ENCODE measurements at places on chromosomes 3 and 15.

- no peak for DNase-seq
Measured at GRCh38 chr15:61318301-61318700, 89.2 kb upstream of the RORA start.

- no peak for DNase-seq
Measured at GRCh38 chr15:66215811-66216210, 37.7 kb downstream of the MEGF11 start.

DNA sequence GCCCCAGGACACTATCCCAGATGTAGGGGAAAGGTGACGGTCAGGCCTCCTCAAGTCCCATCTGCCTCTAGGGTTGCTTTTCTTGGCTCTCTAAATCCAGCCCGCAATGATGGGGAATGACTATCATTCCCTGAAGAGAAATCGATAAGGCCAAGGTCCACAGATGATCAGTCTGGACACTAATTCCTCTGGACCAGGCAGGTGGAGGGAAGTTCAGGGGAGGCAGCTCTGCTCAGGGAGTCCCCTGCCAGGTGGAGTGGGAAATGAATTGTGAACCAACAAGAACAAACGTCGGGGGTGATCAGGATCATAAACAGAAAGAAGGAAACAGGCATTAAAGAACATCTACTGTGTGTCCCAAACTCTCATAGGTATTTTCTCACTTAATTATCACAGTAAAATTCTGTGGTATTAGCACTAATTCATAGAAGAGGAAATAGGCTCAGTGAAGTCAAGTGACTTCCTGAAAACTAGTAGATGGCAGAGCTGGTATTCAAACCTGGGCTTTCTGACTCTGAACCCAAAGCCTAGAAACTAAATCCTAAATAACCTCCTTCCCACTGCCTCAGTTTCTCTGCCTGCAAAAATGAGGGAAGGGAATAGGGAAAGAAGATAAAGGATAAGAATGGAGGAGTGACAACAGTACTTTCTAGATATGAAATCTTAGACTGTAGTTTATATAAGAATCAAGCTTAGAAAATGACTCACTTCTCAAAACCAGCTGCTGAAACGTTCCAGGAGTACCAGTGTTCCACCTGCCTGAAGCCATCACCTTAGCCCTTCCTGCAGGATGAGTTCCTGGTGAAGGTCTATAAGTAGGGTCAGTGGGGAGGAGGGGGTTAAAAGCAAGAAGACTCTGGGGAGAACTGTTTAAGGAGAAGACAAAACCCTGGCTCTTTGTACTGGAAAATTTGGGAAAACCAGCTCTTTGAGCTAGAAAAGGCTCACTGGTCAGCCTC, 7.5 kb downstream of the BMF start:
- no peak for DNase-seq

GRCh38 chr15:83747050-83747717, 93.3 kb downstream of the ADAMTSL3 start:
- no peak for DNase-seq

DNA sequence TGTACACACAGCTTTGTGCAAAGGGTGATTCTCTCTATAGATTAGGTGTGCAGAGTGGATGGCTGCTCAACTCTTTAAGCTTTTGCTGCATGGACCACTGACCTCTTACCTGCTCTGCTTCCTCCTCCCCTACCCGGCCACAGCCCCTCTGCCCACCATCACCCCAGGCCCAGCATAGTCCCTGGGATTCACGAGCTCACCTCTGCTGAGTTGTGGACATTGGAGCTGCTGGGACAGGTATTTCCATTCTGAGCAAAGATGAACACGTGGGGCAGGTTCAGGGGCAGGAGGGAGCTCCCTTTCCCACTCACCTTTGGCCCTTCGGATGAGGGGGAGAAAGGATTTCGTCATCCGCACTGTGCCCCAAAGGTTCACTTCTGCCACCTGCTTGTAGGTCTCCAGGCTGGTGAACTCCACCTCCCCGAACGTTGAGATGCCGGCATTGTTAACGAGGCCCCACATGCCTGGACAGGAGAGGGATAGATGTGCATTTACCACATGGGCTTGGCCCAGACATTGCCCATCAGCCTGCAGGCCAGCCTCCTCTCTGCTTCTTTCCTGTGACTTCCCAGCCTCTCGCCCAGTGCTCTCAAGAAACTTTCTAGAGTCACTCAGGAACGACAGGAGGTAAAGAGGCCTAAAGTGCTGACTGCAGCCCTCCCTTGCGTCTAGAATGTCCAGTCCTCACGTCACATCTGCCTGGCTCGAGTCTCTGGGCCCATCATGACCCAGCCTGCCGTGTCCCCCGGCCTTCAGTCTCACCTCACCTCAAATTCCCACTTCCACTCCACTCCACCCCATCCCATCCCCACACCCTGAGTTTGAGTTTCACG, 41.6 kb downstream of the BDH1 start:
- no peak for DNase-seq

GRCh38 chr3:104040896-104041295, 1325.8 kb upstream of the ALCAM start:
- DNase-seq = no peak

GRCh38 chr15:81947548-81947947, 98.3 kb downstream of the MEX3B start:
- DNase-seq = no peak

DNA sequence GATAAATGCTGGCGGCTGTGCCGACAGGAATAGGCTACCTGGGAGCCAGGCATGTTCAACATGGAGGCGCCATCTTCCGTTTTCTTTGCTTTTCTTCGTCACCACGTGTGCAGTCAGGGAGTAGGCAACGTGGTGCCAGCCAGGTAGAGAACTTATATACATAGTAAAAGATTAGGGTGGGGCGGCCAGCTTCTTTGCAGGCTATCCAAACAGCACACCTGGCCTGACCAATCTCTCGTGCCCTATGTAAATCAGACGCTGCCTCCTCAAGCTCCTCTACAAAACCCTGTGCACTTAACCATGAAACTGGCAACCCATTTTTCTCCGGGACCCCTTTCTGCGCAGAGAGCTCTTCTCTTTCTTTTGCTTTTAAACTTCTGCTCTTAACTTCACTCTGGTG, 28.6 kb upstream of the OR5K4 start:
- no peak for DNase-seq

DNA sequence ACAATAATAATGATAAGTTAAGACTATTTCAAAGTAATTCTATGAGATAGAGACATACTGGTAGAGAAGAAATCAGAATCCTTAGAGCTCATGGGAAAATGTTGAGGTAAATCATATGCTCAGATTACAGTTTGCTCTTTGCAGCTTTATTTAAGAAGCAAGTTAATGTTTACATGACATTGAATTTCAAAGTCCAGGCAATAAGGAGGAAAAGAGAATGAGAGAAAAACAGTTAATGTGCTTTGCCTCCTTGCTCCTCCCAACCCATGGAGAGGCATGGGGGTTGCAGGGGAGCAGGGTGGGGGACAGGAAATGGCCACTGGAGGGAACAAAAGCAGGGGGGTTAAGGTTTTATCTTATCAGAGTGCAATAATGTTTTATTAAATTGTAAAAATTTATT, 42.2 kb upstream of the ZBTB38 start:
- DNase-seq = no peak

- no peak for DNase-seq
Measured at GRCh38 chr15:92268900-92269299, 124.8 kb upstream of the ST8SIA2 start.

GRCh38 chr3:46897829-46898320, 20.4 kb downstream of the PTH1R start:
- no peak for DNase-seq

- peak; percentile 79 for DNase-seq
Measured at GRCh38 chr15:63436872-63437375, 55.3 kb upstream of the CA12 start.

GRCh38 chr3:71616571-71617021, 33.1 kb upstream of the FOXP1 start:
- no peak for DNase-seq

GRCh38 chr15:63893866-63894661, 60.3 kb upstream of the HERC1 start:
- DNase-seq = no peak

DNA sequence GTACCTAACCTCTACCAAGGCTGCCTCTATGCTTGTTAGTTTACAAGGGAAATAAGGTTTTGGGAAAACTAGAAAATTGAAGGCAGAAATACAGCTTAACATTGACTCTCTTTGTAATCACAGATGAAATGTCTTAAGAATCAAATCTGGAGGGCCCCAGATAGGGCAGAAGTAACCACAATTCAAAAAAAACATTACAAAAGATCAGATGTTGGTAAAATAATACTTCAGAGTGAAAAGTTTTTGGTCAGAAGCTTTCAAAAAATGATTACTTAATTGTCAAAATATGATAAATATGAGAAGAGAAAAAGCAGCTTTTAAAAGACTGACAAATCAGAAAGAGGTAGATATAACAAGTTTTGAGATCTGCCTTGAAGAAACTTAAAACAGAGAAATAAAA, 425.1 kb upstream of the NECTIN3 start:
- no peak for DNase-seq

DNA sequence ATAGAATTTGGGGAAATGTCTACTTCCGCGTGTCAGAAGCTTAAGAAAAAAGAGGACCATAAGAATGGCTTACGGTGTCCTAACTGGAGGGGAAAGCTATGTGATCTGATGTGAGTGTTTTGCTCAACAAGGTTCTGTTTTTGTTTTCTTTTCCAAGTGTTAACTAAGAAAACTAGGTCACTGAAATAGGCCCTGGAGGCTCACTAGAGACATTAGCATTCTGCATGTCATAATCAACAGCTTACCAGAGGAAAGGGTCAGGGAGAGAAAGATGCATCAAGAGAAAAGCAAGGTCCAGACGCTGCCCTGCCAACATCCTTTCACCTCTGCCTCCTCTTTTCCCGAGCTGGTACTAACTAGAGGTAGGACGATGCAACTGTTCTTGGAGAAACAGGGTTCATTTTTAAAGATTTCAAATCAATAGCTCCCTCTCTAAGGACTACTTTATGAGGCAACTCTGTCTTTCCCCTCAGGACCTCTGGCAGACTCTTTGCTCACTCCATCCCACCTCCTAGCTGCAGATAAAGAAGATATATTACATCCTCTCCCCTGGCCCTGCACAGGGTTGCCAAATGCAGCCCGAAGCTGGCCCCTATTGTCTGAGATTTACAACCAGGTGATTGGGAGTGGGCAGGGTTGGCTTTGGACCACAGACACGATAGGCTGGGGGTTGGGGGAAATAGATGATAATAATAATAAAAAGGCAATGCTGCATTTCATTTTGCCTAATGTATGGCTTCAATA, 209.9 kb upstream of the SLC2A2 start:
- no peak for DNase-seq

DNA sequence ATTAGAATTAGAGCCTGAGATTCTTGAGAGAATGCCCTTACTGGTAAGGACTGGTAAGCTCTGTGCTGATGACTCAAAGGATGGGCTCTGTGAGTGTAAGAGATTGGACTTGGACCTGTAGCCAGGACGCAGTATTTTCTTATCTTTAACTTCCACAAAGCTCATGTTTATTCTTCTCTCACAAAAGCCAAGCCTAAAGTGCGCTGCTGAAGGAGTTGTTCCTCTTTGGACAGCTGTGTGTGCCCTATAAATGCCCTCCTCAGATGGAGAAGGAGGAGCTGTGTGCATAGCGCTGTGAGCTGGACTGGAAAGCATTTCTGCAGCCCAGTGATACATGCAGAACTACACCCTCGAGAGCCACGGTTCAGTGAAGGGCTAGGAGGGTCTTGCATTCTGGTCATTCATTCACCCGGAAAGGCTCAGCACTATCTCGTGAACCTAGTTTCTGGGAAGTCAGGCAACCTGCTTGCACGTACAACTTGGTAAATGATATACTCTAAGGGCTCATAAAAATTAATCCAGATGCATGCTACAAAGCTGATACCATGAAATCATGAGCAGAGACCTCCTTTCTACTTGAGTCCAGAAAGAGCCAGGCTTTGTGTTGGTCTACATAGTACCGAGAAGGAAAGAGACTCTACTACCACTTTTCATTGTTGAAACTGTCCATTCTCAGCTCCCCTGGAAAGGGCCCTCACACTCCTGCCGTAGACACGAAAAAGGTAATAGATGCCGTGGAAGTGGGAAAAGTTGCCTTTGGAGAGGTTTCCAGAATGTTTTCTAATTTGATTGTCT, 103.0 kb upstream of the TBL1XR1 start:
- no peak for DNase-seq

DNA sequence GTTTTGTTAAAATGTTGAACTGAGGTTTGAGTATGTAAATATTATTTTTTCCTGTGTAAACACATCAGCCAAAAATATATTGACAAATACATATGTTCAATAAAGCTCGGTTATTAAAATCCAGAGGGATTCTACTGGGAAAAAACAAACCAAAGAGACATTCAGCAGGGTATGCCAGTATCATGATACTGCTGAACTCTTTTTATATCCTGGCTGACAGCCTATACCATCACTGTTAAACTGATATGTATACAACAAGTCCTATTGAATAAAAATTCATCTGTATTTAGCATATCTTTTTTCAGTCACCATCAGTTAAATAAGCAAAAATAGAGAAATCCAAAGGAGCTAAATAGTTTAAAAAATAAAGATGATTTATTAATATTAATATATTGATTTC, 71.6 kb upstream of the NEO1 start:
- no peak for DNase-seq

- DNase-seq = no peak
Measured at GRCh38 chr3:85003479-85003878, 44.7 kb downstream of the CADM2 start.

DNA sequence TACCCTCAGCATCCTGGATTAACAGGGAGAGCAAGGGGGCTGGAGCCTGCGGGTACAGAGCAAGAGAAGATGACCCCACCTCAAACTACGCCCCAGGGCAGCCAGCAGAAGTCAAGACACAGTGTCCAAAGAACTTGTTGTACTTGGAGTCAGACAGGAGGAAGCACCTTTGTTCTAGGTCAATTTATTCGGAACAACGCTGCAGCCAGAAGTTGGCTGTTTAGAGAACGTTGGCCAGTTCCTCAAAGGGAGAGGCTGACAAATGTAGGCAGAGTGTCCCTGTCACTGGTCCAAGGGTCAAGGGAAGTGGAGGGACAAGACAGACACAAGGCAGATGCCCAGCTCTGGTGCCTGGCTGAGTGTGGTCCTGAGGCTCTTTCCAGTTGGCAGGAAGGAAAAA, 32.1 kb upstream of the PIAS1 start:
- DNase-seq = no peak

Data from fibroblast of skin of left biceps (primary cell).